ENCODE measurements at places on chromosomes 5 and 9.

- DNase-seq = no peak
Observed at GRCh38 chr5:113427871-113428574, 6.8 kb downstream of the TSSK1B start.

- no peak for DNase-seq
Observed at GRCh38 chr5:9105851-9106250, 440.0 kb downstream of the SEMA5A start.

GRCh38 chr5:6553972-6554371, 78.9 kb downstream of the NSUN2 start:
- no peak for DNase-seq

DNA sequence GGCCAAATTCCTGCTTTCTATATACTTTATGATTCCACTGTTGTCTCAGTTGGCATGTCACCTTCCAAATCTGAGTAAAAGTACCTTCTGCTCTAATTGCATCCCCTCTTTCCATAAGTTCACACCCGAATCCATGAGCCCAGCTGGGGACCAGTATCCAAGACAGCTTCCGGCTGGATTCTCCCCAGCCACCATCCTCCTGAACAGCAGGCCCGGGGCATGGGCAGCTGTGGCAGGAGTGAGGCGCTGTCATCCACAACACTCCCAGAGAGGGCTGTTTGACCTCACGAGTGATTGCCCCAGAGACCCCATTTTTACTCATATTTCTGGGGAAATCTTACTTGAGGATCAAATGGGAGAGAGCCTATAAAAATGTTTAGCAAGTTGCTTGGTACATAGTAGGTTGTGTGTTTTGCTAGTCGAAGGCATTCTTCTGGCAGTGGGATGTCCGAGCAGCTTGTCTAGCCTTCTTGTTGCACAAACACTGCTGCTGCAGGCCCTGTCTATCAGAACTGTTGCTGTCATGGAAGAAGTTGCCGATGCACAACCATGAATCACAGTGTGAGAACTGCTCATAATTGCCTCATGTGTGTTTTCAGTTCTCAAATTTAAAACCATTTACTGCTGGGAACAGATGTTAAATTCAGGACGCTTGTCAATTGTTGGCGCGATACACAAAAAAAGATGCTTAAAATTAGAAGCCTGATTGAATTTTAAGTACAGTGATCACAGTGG, 93.8 kb downstream of the HSPA4 start:
- no peak for DNase-seq

DNA sequence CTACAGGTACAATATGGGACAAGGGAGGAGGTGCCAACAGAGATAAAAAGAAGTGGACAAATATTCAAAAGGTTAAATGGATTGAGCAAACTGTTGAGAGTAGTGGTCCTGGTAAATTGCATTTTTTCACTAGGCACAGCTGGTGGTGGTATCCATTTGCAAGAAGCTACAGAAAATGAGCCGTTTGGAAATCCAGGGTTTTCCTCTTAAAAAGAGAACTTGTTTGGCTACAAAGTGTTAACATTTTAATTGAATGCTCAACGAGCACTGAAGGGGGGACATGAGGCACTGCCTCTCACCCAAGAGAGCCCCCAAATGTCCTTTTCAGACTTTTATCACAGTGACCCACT, 491 bp upstream of the ZCCHC9 start:
- no peak for DNase-seq

- DNase-seq = no peak
Observed at GRCh38 chr5:96904054-96904931, 28.0 kb downstream of the ERAP2 start.

GRCh38 chr5:155616779-155617392, 603.3 kb downstream of the KIF4B start:
- peak; percentile 10 for DNase-seq

GRCh38 chr5:13601112-13601511, 343.4 kb downstream of the DNAH5 start:
- DNase-seq = peak; percentile 1

DNA sequence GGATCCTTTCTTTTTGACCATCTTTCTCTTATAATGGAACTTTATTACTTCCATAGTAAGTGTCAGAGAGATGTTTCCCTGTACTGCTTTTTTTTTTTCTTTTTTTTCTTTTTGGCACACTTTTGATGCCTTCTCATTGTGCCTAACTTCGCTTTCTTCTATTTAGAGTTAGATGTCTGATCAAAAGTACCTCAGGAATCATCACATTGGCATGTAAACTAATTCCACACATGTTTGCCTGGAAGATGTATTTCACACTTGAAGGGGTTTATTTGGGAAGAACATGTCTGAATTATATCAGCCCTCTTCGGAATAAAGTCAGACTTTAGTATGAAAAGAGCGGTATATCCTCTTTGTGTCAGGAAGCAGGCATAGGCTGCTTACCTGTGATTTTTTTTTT, 35.1 kb downstream of the SMARCA2 start:
- no peak for DNase-seq

GRCh38 chr5:148957591-148958202, 105.2 kb downstream of the SH3TC2 start:
- peak; percentile 17 for DNase-seq

GRCh38 chr5:143140492-143141203, 262.8 kb downstream of the NR3C1 start:
- no peak for DNase-seq

- DNase-seq = peak; percentile 53
Observed at GRCh38 chr9:112705768-112706427, 12.0 kb downstream of the INIP start.

DNA sequence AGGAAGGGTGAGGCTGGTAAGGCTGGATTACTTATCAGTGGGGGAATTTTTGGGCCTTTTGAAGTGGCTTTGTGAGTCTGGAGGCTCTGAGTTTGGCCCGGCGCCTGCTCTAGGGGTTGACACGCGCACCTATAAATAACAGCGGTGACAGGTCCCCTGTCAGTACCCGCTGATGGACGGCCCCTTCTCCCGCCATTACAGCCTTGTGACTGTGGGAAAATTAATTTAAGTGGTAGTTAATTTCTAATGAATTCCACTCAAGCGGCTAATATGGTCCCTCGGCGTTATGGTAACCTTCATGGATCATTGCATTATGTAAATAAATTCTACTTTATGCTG, 16.5 kb downstream of the MRPL36 start:
- no peak for DNase-seq

- no peak for DNase-seq
Observed at GRCh38 chr5:51273021-51273420, 110.2 kb upstream of the ISL1 start.

- no peak for DNase-seq
Observed at GRCh38 chr5:19189176-19189575, 798.8 kb downstream of the CDH18 start.

GRCh38 chr5:157481265-157481664, 21.3 kb downstream of the NIPAL4 start:
- no peak for DNase-seq

- no peak for DNase-seq
Observed at GRCh38 chr9:137195525-137196220, 4.9 kb downstream of the TPRN start.

DNA sequence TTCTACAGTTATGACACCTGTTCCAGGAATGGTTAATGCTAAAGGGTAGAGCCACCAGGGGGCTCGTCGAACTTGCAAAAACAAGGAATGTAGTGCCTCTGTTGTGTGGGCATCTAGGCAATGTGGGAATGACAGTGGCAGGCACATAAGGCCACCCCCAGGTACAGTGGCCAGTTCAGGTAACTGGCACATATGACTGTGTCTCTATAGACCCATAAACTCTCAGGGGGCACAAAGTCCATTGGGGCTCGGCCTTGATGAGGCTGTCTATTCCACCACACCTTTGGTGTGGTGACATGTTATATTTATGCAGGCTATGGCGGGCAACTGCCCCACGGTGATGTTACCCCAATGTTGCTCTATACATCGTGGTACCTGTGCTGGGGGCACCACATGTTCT, 59.6 kb upstream of the FAM120A start:
- DNase-seq = no peak

DNA sequence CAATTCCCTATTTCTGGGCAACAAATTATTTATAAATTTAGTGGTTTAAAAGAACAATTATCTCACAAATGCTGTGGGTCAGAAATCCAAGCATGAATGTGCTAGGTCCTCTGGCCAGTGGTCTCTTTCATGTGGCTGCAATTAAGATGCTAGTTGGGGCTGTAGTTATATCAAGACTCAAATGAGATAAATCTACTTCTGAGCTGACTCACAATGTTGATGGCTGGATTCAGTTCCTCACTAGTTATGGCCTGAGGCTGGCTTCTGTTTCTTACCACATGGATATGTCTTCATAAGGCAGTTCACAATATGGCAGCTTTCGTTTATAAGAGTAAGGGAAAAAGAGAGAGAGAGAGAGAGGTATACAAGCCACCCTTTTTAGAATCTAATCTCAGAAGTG, 717.0 kb downstream of the PRELID2 start:
- no peak for DNase-seq

- DNase-seq = no peak
Observed at GRCh38 chr9:134505032-134505431, 136.6 kb upstream of the COL5A1 start.

DNA sequence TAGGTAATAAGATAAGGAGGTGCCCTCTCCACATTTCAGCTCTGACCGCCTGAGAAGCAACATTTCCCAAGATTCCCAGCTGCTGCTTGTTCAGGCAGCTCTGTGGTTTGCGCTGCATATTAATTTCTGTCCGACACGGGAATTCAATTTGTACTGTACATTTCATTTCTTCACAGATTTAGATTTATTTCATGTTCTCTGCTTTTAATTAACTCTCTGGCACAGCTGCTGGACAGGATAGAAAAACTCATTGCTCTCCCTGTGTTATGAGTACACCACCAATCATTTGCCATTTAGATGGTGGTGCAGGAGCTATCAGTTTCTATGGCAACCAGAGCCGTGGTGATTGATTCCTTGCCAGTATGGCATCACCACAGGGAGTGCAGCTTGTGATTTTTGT, 558.5 kb downstream of the DMRTA1 start:
- peak; percentile 7 for DNase-seq

GRCh38 chr5:159202151-159202550, 7.2 kb downstream of the RNF145 start:
- DNase-seq = no peak

DNA sequence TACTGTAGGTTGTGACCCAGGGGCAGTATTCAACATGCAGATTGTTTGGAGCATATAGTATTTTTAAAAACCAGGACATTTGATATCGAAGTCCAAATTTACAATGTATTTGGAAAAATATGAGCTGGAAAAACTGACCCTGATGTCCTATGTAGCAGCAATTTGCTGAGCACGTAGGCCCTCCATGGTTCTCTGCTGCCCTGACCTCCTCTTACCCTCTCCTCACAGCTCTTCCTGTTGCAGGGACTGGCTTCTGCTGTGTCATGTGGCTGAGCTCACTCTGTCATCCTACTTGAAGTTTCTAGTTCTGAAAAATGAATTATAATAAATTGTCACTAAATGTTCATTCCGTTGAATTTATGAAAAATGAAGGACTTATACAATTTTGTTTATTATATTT, 4.1 kb upstream of the ASPN start:
- DNase-seq = no peak

DNA sequence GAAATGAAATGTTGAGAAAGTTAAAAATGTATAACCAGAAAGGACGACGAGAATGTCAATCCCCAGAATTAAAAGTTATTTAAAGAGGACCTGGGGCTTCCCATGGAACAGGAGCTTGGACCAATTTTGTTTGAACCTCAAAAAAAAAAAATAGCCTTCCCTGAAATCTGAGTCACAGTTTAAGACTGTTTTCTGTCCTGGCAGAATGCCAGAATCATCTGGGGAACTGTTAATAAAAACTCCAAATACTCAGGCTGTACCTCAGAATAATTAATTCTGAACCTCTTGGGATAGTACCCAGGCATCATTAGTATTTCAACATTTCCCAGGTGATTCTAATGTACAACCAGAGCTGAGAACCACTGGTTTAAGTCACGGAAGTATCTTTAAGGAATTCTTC, 102.2 kb upstream of the SLCO6A1 start:
- DNase-seq = peak; percentile 74

- DNase-seq = no peak
Observed at GRCh38 chr9:112422417-112423148, 42.7 kb downstream of the HSDL2 start.

DNA sequence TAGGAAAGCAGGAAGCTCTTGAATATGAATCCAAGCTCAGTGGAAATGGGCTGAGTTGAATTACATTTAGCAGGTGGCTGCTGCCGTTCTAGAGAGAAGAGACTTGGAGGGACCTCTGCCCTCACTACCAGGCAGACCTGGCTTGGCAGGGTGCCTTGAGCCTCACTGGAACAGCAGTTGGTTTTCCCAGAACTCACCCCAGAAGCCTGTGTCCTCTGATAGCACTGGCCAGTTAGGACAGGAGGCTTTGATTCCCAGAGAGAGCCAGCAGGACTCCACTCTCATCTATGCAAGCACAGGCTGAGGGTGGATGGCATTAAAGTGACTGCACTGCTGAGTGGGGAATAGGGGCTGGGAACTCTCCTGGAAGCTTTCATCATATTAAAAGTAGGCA, 54.8 kb downstream of the PWWP2A start:
- no peak for DNase-seq

DNA sequence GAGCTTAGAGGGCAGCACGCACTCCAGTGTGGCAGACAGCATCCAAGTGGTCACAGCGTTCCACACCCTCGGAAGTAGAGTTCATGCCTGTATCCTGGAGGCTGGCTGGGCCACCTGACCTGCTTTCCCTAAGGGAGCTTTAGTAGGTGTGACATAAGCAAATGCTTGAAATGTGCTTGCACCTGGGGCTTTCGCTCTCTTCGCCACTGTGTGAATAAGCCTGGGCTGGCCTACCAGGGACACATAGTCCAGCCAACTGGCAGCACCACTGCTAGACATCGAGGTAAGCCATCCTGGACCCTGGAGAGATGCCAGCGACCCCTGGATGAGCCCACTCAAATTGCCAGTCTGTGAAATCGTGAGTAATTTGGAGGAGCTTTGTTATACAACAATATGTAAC, 24.9 kb upstream of the IRX4 start:
- DNase-seq = no peak

GRCh38 chr5:159030357-159030756, 69.4 kb downstream of the EBF1 start:
- DNase-seq = no peak

- peak; percentile 91 for DNase-seq
Observed at GRCh38 chr9:97510797-97511654, 9.6 kb downstream of the TMOD1 start.

- DNase-seq = no peak
Observed at GRCh38 chr9:114025760-114026159, 52.3 kb downstream of the AMBP start.

DNA sequence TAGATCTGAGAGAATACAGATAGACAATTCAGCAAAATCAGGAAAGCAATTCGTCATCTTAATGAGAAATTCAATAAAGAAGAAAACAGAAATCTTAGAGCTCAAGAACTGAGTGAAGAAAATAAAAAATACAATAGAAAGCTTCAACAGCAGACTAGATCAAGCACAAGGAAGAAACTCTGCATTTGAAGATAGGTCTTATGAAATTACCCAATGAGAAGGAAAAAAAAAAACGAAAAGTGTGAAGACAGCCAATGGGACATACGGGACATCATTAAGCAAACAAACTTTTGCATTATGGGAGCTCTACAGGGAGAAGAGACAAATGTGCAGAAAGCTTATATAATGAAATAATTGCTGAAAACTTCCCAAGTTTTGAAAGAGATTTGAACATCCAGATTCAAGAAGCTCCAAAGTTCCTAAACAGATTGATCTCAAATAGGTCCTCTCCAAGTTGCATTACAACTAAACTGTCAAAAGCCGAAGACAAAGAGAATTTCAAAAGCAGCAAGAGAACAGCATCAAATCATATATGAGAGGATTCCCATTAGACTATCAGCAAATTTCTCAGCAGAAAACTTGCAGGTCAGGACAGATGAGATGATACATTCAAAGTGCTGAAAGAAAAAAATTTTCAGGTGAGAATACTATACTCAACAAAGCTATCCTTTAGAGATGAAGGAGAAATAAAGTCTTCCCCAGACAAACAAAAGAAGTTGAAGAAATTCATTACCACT, 10.8 kb upstream of the RLN2 start:
- DNase-seq = no peak

Data from fibroblast of mammary gland (primary cell).